Fibroblast of upper back skin (primary cell): ENCODE measurements at places on chromosomes 4 and X.
A peak's percentile ranks its signal among the peaks of the same experiment; 100 is the strongest.

GRCh38 chr4:152640058-152640921 is 39.5 kb downstream of the TMEM154 start:
- DNase-seq, result peak; percentile 25

- DNase-seq, result no peak
Measured at GRCh38 chr4:182863501-182863900, 53.7 kb downstream of the DCTD start.

DNA sequence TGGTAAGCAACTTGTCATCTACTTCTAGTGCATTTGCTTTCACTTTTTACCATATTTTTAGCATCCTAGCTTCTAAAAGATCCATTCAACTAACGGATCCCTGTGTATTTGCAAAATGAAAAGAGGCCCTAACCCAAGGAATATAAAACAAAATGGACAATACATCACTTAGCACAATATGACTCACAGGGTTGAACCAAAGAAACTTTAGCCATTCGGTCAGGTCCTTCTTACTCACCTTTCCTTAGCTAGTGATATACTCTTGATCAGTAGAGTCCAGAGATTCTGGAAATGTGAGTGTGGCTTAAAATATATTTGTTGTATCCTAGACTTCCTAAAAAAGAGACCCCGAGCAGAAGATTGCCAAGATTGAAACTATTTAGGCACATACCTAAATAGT is 19.5 kb downstream of the TMPRSS11E start:
- DNase-seq, result no peak

GRCh38 chr4:89213382-89213701 is 94.3 kb downstream of the GPRIN3 start:
- DNase-seq, result no peak

DNA sequence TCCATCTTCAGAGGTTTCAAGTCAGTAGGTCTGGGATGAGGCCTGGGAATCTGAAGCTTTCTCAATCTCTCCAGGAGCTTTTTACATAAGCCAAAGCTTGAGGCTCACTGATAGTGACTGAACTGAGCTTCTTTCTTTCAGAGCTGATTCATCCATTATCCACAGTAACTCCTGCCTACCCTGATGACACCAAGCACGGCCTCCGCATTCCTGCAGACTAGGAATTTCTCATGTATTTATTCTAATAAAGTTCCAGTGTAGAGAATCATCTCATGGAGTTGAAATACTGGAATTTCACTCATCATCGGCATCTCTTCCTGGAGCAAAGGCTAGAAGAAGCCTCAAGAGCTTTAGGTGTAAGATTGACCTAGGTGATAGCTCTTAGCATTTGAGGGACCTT is 12.1 kb upstream of the DCTD start:
- peak; percentile 95 for DNase-seq

- DNase-seq, result no peak
Measured at GRCh38 chr4:143021384-143021783, 163.3 kb upstream of the USP38 start.

DNA sequence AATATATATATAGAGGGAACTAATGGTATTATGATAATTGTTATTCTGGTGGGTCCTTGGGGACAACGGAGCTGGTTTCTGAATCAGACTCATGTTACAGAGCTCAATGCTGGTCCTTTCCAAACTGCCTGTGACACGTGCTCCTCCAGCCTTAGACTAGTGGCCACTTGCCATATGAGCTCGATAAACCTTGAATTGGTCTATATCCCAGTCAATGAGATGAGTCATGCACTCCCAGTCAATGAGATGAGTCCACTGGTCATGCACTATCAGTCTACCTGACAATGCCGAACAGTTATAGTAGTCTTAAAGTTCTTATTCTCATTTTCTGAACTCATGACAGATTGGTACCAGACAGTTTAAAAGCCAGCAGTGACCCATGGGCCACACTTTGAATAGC is 325.2 kb downstream of the LDB2 start:
- DNase-seq, result peak; percentile 67

- DNase-seq, result no peak
Measured at GRCh38 chrX:41289095-41289494, 44.9 kb upstream of the DDX3X start.

DNA sequence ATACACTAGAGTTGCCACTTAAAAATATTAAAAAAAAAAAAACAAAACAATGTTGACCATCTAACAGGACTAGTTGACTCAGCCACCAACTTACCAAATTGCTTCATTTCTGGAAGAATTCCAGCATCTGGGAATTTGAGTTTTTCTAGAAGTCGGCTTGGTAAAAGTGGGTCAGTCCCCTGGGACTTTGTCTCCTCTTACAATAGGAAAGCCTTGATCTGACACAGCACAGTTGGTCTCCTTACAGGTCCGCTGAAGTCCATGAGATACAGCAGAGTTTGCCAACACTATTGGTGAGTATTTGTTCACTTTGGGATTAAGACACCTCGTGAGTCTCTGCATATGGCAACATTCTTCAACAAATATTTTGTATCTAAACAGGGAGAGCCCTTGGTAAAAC is 18.2 kb upstream of the DDIT4L start:
- peak; percentile 10 for DNase-seq

- DNase-seq, result no peak
Measured at GRCh38 chr4:51885363-51885762, 42.4 kb downstream of the DCUN1D4 start.

- DNase-seq, result no peak
Measured at GRCh38 chr4:186193851-186194250, 2.5 kb downstream of the CYP4V2 start.
